ENCODE measurements at places on chromosomes 16 and 17.
A peak's percentile ranks its signal among the peaks of the same experiment; 100 is the strongest.

DNA sequence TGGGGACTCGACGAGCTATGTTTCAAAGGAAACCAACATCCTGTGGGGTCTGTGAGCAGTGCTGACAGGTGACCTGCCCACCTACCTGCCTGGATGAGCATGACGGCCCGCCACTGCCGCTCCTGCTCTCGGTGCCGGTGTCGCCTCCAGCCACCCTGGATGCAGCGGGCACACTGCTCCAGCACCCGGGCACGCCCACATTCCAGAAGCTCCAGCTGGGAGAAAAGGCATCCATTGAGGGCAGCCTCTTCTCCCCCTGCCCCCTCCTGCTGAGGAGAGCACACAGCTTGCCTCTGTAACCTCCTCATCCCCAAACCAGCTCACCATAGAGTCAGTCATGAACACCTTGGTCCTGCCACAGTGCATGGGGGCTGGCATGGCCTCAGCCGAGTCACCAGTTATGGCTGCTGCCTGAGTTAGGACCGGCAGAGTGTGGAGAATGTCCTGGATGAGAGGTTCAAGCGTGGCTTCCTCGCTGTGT lies 14.3 kb downstream of the ZNHIT3 start:
- no peak for DNase-seq

DNA sequence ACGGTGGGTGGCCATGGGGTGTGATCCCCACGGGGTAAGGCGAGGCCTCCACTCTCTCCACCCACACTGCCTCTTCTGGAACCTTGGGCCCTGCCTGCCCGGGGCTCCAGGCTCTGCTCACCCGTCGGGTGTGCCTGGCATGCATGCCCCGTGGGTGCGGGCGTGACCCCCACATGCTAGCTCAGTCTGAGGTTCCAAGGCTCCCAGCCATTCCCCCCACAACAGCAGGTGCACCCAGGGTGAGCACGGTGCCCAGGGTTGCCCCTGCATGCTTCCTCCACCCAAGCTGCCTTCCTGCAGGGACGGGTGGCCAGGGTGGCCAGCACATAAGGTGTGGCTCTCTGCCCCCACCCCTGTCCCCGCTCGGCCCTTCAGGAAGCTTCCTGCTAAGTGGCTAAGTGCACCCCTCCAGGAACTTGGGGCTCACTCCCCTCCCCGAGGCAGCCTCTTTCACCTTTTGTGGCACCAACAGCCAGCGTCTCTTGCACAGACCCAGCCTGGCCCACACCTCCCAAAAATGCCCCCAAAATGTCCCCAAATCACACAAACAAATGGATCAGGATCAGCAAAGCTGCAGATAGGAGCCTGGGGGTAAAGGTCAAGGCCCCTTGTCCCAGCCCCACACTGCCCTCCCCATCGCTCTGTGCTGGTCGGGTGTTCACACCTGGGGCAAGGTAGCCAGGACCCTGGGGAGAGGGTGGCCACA lies 21.4 kb upstream of the PVALEF start:
- DNase-seq: no peak

DNA sequence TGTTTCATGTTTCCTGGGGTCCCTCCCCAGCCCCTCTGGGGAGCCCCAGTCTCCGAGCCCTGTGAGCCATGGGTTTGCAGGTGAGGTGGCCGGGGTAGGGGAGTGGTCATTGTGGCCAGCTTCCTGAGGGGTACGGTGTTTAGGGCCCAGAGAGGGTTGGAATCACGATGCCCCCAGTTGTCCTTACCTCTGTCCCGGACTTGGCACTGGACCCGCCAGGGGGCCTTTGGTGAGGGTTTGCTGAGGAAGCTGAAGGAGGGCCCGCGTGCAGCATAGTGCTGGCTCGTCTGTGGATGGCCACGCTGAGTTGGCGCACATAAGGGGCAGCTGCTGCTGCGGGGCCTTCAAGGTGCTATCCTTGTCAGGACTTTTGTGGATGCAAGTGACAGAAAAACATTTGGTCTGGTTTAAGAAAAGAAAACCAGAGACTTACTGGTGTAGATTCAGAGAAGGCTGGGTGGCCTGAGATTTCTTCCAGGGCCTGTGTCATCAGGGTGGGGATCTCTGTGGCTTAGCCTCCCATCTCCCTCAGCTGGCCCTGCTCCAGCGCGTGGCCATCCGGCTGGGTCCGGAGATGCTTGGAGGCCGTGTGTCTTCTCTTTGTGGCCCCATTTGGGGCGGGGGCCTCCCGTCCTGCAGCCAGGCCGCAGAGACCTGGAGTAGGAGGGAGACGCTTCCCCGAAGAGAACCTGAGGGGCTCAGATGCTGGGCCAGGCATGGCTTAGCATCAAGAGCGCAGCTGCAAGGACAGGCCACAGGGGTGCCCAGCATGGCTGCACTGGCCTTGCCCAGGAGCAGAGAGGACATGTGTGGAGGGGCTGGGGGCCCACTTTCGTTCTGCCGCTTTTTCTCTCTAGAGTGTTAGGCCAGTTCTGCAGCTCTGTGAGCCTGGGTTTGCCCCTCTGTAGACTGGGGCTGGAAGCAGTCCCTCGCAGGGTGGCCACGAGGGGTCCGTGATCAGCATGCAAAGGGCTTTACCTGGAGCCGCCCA lies 33.7 kb upstream of the NUDT16L1 start:
- DNase-seq: peak; percentile 4

DNA sequence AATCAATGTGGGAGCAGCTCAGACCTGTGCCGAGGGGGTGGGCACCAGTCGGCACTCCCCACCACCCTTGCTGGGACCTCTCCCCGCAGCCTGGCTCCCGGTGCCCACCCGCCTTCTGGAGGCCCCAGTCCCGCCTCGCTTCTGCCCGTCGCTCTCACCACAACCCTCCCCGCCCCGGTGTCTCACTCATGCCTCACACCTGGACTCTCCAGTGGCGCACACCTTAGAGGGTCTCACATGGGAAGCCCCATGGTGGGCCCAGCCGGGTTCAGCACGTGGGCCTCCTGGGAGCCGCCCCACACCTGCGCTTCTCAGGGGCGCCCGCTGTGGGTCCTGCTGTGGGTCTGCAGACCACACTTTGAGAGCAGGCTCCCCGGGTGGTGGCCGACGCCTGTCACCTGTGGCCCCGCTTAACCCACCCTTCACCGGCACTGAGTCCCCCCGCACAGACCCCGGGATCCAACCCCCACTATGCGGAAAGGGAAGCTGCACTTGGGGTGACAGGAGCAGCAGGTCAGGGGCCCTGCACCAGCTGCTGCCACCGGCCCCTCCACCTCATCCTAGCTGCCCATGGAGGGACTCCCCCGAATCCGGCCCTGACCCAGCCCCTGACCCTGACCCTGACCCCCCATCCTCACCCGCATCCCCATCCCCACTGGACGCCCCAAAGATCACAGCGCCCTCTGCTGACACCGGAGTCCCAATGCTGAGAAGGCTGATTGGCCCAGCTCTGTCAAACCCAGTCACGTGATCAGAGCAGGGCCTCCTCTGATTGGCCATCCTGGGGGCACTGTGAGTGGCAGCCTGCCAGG lies 27.4 kb upstream of the SLC38A10 start:
- no peak for DNase-seq

DNA sequence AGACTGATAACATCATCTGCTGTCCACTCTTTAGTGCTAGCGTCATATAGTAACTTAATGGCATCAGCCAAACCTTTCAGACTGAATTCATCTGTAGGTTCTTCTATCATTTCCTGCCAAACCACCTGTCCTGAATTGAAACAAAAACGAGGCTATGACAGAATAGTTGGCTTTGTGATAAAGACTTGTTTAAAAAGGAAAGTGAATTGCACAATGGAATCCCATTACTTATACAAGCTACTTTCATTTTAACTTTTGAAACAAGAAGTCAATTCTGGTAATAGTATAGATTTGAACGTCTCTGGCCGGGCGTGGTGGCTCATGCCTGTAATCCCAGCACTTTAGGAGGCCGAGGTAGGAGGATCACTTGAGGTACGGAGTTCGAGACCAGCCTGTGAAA lies 18.2 kb downstream of the LASP1NB start:
- DNase-seq: no peak

DNA sequence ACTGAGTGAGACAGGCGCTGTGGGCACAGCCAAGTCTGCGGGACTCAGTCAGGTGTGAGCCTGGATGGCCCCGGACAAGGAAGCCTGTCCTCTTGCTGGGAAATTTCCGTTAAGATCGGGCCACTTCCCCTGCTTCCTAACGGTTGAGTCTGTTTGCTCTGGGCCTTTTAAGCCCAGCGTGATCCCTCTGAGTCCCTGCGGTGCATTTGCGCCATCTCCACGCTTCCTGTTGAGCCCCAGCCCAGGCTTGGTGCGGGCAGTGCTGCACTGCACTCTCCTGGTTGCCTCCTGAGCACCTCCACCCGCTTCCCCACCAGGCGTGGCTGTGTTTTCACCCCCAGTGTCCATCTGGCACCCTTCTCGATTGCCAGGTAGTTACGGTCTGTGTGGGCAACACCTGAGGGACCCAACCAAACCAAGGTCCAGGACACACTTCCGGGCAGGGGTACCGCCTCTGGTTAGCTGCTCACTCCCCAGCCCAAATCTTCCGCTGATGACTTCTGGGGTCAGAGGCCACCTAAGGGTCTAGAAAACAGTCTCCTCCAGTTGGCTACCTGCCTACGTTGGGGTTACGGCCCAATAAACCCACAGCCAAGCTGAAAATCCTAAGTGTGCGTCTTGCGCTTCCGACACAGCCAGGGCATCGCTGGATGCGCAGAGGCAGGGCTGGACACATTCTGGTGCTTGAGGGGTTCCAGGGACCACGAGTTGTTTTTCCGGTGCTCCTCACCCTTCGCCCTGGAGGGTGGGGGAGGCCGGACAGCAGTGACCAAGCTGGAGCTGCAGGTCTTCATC lies 1.4 kb upstream of the SLC25A10 start:
- peak; percentile 27 for DNase-seq

- DNase-seq: no peak
Measured at GRCh38 chr17:34012709-34013375, 242.2 kb upstream of the CCL2 start.
